ENCODE measurements at places on chromosomes 4 and X.
A peak's percentile ranks its signal among the peaks of the same experiment; 100 is the strongest.

- no peak for DNase-seq
Measured at GRCh38 chr4:185710487-185710995, 101.5 kb downstream of the SORBS2 start.

- DNase-seq, result no peak
Measured at GRCh38 chr4:5963611-5964010, 54.6 kb downstream of the C4orf50 start.

GRCh38 chr4:154475820-154476219 is 15.8 kb downstream of the DCHS2 start:
- DNase-seq, result no peak

- DNase-seq, result no peak
Measured at GRCh38 chrX:134660627-134661026, 2.4 kb upstream of the PLAC1 start.

- DNase-seq, result no peak
Measured at GRCh38 chrX:133530960-133531359, 115.7 kb upstream of the GPC4 start.

DNA sequence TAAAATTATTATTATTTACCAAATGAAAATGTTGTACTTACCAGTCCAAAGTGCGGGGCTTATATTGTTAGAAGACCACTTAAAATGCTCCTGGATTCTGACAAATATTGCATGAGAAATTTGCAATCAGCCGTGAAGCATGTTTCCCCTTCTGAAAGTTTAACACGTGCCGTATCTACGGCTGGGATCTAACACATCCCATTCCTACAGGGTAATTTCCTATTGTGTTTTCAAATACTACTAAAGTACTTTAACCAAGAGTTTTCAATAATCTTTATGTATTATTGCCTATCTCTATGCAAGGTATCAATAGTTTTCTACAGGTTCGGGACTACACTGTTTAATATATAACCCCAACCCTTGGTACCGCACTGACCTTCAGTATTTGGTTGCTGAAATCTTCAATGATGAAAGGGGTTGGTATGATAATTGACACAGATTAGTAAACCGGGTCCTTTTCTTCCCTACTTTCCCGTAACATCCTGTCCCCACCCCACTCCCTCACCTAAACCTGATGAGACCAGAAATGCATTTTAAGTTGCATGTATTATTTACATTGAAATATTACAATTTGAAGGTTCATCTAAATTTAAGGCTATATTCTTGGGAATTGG is 795 bp upstream of the BRWD3 start:
- no peak for DNase-seq

DNA sequence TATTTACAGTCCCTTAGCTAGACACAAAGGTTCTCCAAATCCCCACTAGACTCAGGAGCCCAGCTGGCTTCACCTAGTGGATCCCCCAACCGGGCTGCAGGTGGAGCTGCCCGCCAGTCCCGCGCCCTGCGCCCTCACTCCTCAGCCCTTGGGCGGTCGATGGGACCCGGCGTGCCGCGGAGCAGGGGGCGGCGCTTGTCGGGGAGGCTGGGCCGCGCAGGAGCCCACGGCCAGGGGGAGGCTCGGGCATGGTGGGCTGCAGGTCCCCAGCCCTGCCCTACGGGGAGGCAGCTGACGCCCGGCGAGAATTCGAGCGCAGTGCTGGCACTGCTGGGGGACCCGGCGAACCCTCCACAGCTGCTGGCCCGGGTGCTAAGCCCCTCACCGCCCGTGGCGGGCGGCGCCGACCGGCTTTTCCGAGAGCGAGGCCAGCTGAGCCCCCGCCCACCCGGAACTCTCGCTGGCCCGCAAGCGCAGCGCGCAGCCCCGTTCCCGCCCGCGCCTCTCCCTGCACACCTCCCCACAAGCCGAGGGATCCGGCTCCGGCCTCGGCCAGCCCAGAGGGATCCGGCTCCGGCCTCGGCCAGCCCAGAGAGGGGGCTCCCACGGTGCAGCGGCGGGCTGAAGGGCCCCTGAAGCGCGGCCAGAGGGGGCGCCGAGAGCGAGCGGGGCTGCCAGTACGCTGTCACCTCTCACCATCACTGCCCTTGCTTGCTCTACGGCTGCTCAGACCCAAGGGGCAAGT is 39.4 kb downstream of the WFS1 start:
- DNase-seq, result no peak

DNA sequence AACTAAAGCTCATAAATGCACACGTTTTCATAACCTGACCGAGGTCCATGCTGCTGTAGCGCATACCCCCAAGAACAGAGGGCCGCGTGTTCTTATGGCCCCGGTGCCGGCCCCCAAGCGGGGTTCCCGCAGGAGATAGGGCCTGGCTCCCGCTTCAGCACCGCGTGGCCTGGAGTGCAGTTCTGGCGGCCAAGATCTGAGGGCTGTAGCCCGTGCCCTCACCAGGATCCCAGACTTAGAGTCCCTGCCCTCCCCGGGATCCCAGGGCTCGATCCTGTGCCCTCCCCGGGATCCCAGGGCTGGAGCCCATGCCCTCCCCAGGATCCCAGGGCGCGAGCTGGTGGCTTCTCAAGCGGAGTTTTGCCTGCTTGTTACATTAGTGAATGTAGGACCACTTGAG is 1.0 kb upstream of the GRPEL1 start:
- no peak for DNase-seq

- DNase-seq, result no peak
Measured at GRCh38 chrX:79452881-79453280, 85.7 kb upstream of the ITM2A start.

GRCh38 chr4:181008164-181008563 is 1235.0 kb upstream of the TENM3 start:
- no peak for DNase-seq

- no peak for DNase-seq
Measured at GRCh38 chrX:154125391-154126040, 18.5 kb upstream of the OPN1LW start.

- DNase-seq, result no peak
Measured at GRCh38 chr4:29278585-29278984, 1441.6 kb upstream of the PCDH7 start.

- DNase-seq, result no peak
Measured at GRCh38 chrX:41695426-41695825, 6.7 kb downstream of the GPR34 start.

GRCh38 chr4:124526331-124526730 is 186.2 kb downstream of the ANKRD50 start:
- no peak for DNase-seq

GRCh38 chr4:153374442-153374841 is 30.0 kb downstream of the MND1 start:
- DNase-seq, result no peak

DNA sequence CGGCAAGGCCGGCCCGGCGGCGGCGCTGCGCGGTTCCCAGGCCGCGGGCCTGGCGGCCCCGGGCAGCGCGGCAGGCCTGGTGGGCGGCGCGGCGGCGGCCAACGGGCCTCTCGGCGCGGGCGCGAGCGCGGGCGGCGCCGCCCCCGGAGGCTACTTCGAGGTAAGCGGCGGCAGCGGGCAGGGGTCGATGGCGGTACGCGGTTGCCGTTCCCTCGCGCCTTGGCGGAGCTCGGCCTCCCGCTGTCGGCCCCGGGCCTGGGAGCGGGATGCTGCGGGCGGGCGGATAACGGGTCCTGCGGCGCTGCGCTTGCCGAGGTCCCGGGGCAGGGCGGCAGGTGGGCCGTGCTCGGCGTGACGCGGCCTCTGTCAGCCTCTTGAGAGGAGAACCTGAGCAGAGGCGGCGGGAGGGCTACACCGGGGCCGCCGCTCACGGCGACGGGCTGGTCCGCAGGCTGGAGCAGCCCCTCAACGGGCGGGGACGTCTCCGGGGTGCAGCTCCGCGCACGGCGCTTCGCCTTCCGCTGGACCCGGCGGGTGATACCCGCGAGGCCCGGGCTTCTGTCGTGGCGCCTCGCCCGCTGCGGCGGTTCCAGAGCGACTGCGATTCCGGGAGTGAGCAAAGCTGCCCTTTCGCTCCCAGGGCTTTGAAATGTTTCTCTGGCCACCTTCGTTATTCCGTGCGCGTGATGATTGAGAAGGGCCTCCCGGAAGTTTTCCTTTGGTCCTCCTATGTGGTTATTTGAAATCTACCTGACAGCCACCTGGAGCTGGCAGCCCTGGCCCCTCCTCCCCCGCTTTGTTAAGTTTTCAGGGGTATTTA is 774 bp downstream of the FAM193A start:
- peak; percentile 9 for DNase-seq

DNA sequence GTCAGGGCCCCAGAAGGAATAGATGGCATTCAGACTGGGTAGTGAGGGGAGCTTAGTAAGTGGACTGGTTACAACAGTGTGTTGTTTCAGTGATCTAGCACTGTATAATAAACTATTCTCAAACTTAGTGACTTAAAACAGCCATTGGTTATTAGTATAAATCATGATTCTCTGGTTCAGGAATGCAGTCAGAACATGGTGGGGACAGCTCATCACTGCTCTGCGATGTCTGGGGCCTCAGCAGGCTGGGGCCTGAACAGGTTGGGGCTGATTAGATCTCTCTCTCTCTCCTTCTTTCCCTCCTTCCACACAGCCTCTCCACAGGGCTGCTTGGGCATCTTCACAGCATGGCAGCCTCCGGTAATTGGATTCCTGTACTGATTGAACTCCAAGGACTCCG is 160.4 kb downstream of the GATB start:
- no peak for DNase-seq

GRCh38 chrX:12421918-12422317 is 283.6 kb downstream of the FRMPD4 start:
- DNase-seq, result no peak

DNA sequence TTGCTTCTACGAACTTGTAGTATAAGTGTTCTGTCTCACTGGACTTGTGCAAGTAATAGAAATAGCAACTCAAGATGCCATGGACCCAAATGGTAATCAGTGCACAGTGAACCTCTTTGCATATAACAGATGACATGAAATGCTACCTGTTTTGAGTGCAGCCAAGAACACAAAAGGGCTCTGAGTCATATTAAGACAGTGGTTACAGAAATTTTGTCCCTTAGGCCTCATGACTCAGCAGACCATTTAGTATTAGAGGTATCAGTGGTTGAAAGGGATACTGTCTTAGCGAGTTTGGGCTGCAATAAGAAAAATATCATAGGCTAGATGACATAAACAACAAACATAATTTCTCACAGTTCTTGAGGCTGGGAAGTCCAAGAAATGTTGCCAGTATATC is 502.9 kb upstream of the PCDH10 start:
- DNase-seq, result no peak

DNA sequence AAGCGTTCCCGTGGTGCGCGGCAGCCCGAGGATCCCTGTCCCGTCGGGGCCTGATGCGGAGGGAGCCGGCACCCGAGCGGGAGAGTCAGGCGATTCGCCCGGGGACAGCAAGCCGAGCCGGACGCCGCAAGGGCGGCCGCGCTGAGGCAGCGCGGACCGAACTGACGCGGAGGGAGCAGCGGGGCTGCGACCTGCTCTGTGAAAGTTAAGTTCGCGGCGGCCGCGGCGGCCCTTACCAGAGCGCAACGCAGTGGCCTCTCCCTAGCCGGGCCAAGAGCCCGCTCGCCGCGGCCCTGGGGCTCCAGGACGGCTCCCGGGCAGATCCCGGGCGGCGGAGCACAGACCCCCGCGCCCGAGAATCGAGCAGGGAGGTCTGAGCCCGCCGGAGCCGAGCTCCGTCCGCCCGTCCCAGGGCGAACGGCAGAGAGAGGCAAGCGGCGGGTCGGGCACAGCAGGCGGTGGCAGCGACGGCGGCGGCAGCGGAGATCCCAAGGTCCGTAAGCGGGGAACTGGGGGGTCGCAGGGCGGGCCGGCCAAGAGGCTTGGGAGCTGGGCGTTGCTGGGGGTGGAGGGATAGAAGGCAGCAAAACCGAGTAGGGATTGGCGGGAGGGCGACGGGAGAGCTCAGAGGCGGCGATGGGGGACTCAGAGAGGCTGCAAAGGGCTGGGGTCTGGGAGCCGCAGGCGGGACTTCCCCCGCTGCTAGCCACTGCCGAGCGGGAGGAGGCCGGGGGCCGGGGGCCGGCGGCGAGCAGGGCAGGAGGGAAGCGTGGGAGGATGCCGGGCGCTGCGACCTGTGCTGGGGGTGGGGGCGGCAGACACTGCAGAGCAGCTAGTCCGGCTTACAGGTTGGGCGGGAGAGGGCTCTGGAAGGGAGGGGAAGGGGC is 1.0 kb downstream of the GPR50 start:
- DNase-seq, result no peak

DNA sequence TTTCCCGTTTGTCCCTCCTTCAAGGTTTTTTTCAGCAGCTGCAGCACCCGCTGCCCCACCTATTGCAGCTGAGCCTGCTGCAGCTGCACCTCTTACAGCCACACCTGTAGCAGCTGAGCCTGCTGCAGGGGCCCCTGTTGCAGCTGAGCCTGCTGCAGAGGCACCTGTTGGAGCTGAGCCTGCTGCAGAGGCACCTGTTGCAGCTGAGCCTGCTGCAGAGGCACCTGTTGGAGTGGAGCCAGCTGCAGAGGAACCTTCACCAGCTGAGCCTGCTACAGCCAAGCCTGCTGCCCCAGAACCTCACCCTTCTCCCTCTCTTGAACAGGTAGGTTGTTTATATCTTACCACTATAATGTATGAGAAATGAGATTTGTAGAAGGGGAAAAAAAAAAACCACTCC is 4.5 kb downstream of the PRR27 start:
- no peak for DNase-seq

GRCh38 chrX:39985071-39985470 is 112.7 kb downstream of the BCOR start:
- DNase-seq, result no peak

- DNase-seq, result no peak
Measured at GRCh38 chr4:176011529-176011928, 54.1 kb upstream of the WDR17 start.

DNA sequence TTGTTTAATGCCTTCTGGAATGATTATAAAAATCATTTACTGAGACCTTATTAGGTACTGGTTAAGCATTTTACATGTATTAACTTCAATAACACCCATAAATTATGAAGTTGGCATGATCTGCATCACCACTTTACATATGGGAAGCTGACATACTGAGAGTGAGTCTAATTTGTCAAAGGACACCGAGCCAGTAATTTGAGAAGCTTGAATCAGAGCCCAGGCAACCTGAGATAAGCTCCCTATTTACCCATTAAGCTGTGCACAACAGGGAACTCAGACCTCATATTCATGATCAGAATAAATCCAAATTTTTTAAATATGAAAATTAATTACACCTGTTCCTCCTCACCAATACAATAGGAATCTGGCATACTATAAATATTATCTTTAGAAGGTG is 247.9 kb upstream of the EPHA5 start:
- DNase-seq, result no peak

GRCh38 chr4:171534391-171534790 is 278.8 kb upstream of the GALNTL6 start:
- DNase-seq, result no peak

GRCh38 chrX:144265641-144266040 is 381.8 kb downstream of the UBE2NL start:
- no peak for DNase-seq
